ENCODE measurements at places on chromosomes 13 and 19.

DNA sequence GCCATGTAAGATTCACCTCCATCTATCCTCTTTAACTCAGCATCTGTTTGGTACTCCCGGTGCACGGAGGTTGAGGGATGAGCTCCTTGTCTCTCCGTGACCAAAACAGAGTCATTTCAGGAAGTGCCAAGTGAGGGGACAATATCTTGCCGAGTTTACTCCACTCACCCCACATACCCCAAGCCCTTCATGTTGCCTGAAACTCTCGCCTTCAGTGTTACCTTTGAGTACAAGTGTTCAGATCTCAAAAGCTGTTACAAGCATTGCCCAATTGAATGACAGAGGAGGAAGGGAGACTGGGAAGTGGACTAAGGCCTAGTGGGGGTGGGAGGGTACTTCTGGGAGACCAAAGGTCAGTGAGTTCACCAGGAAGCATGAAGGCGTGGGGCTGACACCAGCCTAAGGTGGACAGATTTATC is 6.0 kb upstream of the SIGLEC12 start:
- DNase-seq, result no peak

GRCh38 chr19:43664018-43664417 is 6.0 kb downstream of the PLAUR start:
- DNase-seq, result no peak

DNA sequence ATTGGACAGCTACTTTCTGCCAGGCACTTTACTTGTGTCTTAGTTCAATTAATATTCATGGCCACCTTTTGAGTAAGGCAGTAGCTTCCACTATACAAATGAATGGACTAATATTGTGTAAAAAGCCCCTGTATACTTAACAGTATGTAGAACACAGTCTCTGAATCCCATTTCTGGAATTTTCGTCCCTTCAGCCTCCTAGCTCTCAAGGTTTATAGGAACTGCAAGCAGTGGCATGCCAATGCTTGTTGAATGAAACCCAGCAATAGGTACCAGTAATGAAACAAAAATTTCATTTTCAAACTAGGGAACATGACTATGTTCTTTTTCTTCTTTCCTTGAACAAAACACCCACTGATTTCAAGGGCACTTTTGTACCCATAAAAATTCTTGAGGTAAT is 361.6 kb downstream of the TDRD3 start:
- DNase-seq, result no peak

DNA sequence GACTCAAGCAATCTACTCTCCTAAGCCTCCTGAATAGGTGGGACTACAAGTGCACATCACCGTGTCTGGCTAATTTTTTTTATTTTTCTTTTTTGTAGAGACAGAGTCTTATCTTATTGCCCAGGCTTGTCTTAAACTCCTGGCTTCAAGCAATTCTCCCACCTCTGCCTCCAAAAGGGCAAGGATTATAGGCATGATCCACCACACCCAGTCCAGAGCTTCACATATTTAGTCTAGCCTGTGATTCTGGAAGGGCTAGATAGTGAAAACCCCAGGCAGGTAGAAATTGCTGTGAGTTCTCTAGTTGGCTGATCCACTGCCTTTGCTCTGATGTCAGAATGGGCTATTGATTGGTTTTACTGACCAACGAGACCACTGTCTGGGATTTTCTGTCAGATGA is 854.6 kb upstream of the MIR17HG start:
- no peak for DNase-seq

DNA sequence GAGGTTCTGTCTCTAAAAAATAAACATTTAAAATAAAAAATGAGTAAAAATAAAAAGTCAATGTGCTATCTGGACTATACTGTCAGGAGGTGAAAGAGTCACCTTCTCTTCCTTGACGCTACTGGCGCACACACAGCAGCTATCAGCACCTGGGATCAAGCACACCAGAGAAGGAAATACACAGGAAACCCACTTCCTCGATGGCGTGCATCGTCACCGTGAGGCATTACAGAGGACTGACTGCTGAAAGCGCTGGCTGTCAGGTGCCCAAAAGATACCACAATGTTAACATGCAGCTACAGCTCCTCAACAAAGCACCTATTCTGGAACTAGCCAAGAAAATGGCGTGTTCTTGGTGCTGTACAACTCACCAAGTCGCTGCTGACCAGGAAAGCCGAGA is 6.1 kb downstream of the SLC35E1 start:
- DNase-seq, result no peak
